ENCODE measurements at places on chromosomes 13 and 19.

DNA sequence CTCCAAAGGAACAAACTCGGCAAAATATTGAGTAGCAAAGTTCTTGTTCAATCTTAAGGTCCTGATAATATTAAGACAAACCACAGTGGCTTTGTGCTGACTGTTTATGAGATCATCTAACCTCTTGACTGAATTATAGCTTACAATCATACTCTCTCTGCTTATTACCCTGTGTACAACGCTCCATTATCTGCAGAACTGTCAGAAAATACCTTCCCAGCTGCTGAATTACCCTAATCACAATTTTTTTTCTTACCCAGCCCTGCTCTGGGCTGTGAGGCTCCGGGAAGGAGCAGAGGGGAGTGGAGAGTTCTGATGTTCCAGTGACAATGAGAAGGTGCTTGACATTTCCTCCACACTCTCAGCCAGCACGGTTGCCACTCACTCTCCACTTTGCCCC is 64.8 kb downstream of the DCT start:
- no peak for DNase-seq

- DNase-seq, result no peak
Observed at GRCh38 chr13:29523199-29523961, 72.1 kb downstream of the SLC7A1 start.

DNA sequence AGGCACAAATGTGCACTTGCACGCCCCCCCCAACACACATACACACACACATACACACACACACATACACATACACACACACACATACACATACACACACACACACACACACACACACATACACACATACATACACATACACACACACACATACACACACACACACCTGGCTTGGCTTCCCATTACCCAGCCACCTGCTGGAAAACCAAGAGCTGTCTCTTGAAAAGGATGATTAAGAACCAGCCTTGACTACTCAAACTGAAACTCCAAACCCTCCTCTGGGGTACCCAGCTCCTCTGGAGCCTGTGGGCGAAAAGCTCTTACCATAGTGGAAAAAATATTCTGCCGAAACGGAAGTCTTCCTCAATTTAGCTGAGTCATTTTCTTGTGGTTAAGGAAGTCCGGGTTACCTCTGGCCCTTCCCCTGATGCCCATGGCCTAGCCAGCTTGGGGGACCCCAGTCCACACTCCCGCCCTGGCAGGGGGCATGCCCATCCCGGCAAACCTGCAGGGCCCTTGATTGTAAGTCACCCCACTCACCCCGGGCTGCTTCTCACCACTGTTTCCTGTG is 21.9 kb downstream of the CEBPA start:
- no peak for DNase-seq

DNA sequence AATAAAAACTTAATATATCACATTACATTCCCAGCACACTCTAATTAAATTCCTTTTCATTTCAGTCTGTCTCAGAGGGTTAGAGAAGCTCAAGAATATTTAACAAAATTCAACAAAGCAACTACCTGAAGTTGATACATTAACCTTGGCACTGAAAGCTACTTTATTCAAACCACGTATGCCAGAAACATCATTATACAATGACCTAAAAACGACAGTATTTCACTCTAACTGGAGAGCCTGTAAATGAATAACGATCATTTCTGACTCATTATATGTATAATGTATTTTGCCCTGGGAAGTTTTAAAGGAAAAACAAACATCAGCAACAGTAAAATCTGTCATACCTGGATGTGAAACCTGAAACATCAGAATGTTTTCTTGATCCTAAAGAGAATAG is 270.1 kb downstream of the SLITRK5 start:
- DNase-seq, result no peak

- peak; percentile 53 for DNase-seq
Observed at GRCh38 chr19:2634228-2634951, 68.1 kb downstream of the GNG7 start.

DNA sequence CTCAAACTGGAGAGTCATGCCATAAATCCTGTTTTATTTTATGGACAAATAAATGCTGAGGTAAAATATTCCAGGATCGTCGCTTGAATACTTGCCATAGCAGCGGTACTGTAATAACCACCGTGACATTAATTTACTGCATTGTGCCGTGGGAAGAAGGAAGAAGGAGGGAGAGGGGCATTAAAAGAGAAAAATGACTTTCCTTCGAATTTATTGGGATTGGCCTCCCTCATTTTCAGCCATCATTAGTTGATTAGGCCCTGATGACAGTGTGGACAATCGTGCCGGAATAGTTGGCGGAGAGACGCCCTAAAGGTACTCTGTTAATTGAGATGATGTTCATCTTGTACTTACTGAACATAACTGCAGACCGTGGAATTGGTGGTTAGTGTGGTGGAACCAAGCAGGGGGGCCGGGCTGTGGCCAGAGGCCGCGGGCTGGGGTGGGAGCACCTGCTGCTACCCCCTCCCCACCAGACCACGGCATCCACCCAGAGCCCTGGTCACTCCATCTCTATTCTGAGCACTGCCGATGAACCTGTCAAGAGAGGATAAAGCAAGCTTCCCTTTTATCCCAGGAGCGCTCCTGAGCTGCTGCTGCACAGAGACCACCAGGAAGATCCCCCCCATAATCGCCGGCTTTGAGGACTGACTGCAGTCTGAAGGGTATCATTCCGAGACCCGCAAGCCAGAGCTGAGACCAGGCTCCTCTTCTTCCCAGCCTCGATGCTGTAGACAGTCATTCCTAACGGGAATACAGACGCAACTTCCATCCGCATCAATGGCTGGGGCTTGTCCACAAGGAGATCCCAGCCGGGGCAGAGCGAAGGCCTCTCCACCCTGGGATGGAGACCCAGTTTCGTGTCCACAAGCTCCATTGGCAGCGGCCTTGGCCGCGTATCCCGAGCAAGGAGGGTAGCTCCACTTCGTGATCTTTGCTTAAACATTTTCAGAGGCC is 168.3 kb upstream of the TSHZ3 start:
- no peak for DNase-seq

GRCh38 chr19:49851456-49852259 is 699 bp downstream of the PTOV1 start:
- DNase-seq, result peak; percentile 38

DNA sequence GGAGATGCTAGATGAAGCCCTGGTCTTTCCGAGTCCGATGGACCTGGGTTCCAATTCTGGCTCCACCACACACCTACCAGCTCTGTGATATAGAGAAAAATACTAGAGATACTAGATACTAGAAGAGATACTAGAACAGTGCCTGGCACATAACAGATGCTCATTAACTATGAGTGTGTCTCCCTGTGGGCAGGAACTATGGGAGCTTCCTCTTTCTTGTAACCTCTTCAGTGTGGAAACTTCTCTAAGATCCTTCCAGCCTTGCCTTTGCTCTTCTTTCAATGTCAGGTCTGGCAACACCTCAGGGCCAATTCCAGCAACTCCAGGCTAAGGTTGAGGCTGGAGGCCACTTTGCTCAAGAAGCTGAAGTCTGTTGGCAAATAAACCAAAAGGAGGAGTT is 143.9 kb downstream of the KATNAL1 start:
- no peak for DNase-seq

DNA sequence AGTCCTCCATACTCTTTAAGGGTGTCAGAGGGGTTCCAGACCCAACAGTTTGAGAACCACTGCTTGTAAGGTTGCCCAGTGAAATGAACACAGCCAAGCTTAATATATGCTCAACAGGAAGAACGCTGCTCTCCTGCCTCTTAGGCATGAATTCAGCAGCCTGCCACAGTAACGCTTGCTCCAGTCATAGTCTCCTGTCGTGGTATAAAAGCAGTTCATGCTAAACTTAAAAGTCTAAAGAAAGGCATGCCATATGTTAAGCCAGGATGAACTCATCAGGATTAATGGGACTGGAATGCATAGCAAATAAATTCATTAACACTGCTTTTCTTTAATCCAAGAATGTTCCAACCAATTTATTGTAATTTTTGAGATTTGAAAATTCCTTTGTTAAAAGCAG is 38.7 kb downstream of the SLC7A1 start:
- no peak for DNase-seq

DNA sequence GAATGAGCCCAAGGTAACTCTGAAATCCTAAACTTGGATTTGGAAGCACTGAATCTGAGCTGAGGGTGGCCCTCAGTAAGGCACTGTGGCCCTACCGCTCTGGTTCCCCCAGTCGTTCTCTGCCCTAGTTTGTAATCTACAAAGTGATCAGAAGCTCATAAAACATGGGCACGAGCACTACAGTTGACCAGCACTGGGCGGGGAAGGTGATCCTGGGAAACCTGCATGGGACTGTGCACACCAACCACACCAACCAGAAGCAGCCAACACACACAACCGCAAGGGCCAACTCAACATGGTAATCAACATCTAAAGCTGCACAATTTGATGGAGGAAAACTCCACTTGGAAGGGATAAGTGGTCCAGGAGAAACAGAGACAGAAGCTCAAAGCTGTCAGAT is 22.9 kb downstream of the SLC7A1 start:
- no peak for DNase-seq

- peak; percentile 62 for DNase-seq
Observed at GRCh38 chr13:30143666-30144400, 163.5 kb downstream of the KATNAL1 start.

GRCh38 chr13:27450921-27451471 is 632 bp upstream of the MTIF3 start:
- peak; percentile 35 for DNase-seq

GRCh38 chr13:24032674-24033073 is 127.8 kb upstream of the SPATA13 start:
- DNase-seq, result no peak

DNA sequence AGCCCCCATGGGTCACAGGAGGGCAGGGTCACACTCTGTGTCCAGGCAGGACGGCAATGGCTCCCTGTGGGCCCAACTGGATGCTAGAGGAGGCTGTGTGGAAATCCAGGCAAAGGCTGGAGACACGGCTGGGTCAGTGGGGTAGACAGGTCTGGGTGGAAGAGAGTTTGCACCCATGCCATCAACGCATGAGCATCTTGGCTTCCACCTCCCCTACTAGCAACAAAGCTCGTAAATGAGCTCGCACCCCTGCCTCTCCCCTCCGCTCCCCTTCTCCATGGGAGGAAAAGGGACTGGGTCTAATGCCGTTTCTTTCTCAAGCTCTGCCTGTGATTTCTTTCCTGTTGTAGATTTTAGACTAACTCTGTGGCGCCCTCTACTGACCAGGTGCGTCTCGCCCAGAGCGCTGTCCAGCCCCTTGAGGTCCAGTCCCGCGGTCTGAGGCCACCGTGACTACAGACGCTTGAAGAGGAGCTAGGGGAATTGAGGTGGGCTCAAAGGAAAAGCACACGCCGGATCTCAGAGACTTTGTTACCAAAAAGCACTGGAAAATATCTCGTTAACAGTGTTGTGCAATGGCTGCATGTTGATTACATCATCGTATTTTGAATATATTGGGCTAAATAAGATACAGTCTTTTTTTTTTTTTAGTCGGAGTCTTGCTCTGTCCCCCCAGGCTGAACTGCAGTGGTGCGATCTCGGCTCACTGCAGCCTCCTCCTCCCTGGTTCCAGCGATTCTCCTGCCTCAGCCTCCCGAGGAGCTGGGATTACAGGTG is 50.7 kb upstream of the USP29 start:
- DNase-seq, result no peak

- no peak for DNase-seq
Observed at GRCh38 chr13:75430436-75431209, 51.3 kb downstream of the TBC1D4 start.

GRCh38 chr19:1527650-1528309 is 3.9 kb downstream of the PLK5 start:
- no peak for DNase-seq

DNA sequence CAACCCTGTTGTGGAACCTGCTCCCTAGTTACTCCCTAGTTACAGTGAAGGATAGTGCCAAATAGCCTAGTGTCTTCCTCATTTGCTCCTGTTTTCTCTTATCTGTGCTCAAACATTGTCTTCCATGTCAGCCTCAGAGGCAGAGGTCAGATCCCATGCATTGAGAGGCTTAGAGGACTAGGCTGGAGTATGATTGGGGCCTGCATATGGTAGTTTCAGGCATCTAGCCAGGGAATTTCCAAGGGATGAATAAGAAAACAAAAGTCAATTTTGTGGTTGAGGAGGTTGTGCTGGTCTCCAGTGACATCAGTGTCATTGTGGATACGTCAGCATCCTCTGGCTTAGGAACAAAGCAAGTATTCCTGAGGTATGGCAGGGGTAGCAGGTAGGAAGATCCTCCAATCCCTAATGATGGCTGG is 9.4 kb downstream of the ZNF546 start:
- peak; percentile 71 for DNase-seq

DNA sequence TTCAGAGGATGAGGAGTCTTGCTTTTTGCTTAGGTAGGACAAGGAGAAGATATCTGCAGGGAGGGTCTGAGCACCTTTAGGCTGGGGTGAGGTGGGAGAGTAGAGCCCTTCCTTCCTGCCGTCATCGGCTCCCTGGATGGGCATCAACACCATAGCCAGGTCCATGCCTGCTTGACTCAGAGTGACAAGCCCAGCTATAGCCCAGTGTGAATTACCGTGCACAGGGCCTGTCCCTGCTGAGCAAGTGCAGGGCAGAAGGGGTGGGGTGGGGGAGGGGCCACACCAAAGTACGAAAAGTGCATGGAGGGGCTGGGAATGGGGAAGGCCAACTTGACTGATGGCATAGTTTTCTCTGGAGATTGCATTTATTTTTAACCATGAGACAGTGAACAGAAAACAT is 30.3 kb upstream of the RNF113B start:
- peak; percentile 47 for DNase-seq

- DNase-seq, result no peak
Observed at GRCh38 chr19:36245210-36246005, 30.5 kb downstream of the ZNF146 start.

- DNase-seq, result peak; percentile 36
Observed at GRCh38 chr13:50529154-50529882, 314.2 kb downstream of the DLEU7 start.

DNA sequence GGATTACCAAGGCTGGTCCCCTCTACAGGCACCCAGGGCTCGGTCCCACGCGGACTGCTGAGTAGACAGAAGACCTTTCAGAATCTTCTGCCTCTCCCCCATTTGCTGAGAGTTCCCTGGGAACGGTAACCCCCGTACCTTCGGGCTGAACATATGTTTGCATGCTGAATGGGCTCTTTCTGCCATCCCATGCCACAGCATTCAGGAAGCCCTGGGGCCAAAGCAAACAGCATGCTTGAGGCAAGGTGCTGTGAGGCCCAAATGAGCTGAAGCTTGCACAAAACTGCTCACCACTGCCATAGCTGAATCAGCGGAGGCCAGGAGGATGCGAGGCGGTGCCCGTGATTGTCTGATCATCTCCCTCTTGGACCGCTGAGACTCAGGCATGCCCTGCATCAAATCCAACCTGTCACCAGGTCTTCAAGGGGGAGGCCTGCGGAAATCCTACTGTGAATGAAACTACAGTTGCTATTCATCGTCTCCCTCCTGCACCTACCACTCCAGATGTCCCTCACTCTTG is 16.3 kb upstream of the C19orf12 start:
- no peak for DNase-seq

- DNase-seq, result no peak
Observed at GRCh38 chr19:42284591-42285341, 15.7 kb downstream of the CIC start.

Measured in hepatic stellate cell (primary cell).